ENCODE measurements at places on chromosomes 6 and 20.

DNA sequence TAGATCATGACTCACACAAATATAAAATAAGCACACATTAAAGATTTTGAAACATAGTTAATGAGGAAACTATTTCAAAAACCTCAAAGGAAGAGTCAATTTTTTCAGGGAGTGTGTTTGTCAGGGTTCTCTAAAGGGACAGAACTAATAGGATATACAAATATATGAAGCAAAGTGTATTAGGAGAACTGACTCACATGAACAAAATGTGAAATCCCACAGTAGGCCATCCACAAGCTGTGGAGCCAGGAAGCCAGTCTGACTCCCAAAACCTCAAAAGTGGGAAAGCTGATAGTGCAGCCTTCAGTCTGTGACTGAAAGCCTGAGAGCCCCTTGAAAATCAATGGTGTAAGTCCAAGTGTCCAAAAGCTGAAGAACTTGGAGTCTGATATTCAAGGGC, 898.0 kb upstream of the EYS start:
- no peak for DNase-seq

- no peak for DNase-seq
Observed at GRCh38 chr6:21593927-21594415, 420 bp downstream of the SOX4 start.

DNA sequence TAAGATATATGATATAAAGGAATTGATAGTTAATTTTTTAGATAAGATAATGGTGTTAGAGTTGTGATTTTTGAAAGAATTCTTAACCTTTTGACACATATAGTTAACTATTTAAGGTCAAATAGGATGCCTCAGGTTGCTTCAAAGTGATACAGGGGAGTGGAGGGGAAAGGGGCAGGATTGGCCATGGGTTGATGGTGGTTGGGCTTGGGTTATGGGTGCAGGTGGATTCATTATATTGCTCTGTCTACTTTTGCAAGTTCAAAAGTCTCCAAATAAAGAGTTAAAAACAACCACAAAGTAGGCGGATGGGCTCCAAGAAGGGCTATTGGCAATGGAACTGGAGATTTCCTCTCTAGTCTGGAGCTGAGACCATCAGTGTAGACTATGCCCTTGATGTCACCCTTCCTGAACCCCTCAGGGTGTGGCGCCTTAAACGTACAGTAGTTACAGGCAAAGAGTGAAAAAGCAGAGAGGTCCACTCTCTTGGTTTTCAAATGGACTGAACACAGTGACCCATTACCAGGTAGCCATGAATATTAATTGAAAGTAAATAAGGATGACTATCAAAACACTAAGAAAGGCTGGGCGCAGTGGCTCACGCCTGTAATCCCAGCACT, 81.2 kb downstream of the PTPN1 start:
- no peak for DNase-seq

DNA sequence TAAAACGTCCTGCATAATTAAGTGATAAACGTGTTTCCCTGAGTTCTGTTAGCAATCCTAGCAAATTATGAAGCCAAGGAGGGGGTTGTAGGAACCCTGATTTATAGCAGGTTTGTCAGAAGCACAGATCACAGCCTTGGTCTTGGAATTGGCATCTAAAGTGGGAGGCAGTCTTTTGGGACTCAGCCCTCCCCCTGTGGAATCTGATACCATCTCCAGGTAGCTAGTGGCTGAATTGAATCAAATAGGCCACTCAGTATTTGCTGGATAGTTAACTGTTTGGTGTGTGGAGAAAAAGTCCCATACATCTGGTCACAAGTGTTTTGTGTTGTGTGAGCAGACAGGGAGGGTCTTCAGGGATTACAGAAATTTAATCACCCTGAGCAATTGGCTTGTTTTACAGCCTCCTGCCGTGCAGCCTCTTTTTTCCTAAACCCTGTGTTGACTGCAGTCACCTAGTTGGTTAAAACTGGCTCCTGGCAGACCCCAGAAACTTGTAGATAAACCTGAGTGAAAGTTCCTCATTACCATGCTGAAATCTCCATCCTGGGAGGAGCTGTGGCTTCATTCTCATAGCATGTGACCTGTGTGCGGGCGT, 19.0 kb upstream of the KIFC1 start:
- DNase-seq: no peak

DNA sequence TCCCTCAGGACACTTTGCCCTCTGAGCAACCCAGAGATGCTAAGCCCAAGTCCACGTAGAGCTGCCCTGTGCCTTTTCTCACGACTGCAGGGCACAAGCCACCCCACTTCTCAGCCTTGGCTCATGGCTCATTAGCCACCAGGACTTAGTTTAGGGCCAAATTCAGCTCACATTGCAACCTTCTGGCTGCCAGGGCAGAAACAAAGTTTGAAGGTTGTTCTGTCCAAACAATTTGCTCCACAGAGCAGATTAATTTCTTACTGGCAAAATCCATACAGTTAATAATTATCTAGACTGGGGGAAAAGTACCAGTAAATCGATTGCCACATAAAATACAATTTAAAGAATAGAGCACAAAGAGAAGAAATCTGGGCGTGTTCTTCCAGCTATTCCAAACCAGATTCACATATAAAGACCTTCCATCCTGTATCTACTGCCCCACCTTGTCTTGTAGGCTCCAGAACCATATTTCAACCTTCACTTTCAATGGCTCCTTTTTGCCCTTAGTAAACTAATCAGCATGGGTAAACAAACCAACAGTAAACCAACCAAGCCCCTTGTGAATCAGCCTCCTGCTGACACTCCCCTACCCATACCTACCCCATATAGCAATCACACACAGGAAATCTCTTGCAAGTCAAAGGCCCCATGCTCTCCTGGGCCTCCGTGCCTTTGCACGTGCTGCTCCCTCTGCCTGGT, 101.9 kb downstream of the QRSL1 start:
- no peak for DNase-seq

DNA sequence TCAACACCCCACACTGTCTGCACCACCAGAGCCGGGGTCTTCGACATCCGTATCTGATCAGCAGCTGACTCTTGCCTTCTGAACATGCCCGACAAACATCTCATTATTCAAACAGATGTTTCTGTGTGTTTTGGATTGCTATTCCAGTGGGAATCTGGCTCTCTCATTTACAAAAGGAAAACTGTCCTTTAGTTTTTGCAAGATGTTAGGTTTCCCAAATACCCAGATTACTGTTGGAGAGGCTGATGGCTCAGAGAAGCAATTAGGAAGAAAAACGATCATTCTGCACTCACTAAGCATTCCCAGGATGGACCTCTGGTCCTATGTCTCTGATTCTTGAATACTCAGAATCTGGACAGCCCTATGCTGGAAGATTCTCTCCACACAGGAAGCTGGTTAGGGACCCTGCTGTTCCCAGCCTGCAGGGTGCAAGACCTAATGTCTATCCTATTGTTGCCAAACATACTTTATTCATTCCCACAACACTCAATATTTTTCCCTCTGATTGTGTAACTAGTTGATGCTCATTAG, 532.9 kb downstream of the CDH26 start:
- DNase-seq: no peak

GRCh38 chr6:157181649-157182048, 141.7 kb downstream of the TMEM242 start:
- no peak for DNase-seq

DNA sequence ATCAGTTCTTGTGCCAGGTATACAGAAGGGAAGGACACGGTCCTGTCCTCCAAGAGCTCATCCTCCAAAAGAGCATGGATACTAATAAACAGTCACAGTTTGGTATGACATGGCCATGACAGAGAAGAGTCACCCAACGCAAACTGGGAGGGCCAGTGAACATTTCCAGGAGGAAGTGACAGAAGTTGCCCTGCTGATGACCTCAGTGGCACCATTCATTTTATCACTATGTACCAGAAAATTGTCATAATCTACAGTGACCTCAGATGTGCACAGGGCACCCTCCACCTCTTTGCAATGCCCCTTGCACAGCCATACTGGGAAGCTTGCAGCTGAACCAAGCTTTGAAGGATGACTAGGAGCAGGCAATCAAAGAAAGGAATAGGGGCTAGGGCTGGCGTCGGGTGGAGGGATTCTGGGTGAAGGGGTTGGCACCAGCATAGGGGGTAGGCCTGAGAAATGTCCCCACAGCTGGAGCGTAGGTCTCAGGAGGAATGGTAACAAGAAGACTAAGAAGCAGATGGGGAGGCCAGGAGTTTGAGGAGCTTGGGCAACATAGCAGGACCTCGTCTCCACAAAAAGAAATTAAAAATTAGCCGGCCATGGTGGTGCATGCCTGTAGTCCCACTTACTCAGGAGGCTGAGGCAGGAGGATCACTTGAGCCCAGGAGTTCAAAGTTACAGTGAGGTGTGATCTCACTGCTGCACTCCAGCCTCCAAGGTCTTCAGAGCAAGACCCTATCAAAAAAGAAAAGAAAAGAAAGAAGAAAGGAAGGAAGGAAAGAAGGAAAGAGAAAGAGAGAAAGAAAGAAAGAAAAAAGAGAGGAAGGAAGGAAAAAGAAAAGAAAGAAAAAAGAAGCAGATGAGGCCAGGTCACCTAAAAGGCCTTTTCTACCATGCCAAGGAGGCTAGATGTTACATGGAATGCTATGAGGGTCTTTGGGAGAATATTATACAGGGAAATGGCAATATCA, 65.3 kb upstream of the SNX9 start:
- no peak for DNase-seq

- DNase-seq: no peak
Observed at GRCh38 chr20:3613821-3614440, 49.3 kb downstream of the GFRA4 start.

- no peak for DNase-seq
Observed at GRCh38 chr20:21693322-21693721, 12.1 kb upstream of the PAX1 start.

DNA sequence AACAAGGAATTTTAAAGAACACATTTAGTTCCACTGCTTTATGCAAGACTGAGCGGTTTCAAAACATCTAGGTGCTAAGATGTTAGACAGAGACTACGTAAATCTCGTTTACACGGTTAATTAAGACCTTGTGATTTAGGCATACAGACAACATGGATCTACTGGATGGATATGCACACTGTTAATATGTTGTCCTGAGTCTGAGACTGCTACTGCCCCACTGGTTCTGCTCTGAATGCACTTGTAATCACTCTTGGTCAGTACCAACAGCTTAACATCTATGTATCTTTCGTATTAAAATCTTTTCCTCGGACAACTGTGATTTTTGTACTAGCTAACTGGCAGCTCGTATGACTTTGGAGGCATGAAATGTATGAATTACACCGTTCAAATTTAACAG, 3.1 kb downstream of the MAN1A1 start:
- no peak for DNase-seq

DNA sequence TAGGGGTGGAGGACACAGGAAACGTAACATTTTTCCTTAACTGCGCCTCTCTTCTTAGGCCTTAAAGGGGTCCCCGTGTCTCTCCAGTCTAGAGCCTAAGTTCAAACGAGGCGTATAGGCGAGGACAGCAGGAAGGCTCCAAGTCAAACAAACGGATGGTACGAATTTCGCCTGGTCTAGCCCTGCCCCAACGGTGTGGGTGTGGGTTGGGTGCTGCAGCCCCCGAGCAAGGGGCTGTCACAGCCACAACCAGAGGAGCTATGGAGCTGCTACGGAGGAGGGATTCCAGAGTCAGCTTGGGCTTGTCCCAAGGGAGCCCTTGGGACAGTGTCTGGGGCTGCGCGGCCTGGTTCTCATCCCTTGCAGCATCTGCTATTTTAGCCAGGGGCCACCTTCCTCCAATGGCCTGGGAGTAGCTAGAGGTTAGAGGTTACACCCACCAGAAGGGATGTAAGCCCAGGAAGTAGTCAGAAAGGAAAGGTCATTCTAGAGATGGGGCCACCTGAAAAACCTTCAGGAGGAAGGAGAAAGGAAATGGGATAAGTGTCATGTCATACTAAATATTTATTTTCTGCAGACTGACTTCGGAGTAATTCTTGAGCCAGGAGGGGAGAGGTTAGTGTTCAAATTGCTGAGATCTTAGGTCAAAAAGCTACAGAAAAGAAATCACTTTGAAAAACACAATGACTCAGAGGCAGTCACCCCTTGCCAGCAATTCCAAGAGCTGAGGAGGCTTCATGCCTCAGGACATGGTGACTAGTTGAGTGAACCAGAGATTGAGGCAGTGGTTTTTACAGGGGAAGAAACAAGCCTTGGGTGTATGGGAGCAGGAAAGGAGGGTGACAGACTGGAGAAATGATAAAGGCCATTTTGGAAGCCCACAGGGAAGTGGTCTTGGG, 21.7 kb downstream of the VPS52 start:
- DNase-seq: no peak

DNA sequence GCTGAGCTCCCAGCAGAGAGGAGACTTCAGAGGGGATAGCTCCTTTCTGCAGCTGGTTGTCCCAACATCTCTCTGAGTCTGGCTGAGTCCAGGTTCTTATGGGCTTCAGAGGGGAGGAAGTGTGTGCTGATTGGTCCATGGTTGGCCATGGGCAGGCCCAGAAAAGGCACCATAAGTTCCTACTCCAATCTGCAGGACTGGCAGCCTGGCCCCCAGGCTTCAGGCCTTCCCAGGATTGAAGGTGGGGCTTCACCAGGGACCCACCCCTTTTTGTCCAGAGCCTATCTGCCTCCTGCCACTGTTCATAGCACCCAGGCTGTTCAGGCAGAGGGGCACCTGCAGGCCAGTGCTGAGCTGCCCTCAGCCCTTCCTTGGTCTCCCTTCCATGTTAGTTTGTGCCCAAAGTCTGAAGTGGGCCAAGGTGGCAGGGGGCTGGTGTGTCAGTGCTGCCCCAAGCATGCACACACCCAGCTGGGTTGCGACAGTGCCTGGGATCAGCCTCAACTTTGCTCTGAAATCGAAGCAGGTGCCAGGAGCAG, 21.6 kb upstream of the TOP1 start:
- no peak for DNase-seq

- no peak for DNase-seq
Observed at GRCh38 chr20:25252686-25253421, 5.0 kb downstream of the PYGB start.

GRCh38 chr6:39617026-39617425, 108.2 kb downstream of the KIF6 start:
- no peak for DNase-seq

GRCh38 chr6:151722342-151722741, 85.1 kb upstream of the ESR1 start:
- no peak for DNase-seq

- DNase-seq: no peak
Observed at GRCh38 chr6:107447663-107448216, 11.6 kb downstream of the PDSS2 start.

DNA sequence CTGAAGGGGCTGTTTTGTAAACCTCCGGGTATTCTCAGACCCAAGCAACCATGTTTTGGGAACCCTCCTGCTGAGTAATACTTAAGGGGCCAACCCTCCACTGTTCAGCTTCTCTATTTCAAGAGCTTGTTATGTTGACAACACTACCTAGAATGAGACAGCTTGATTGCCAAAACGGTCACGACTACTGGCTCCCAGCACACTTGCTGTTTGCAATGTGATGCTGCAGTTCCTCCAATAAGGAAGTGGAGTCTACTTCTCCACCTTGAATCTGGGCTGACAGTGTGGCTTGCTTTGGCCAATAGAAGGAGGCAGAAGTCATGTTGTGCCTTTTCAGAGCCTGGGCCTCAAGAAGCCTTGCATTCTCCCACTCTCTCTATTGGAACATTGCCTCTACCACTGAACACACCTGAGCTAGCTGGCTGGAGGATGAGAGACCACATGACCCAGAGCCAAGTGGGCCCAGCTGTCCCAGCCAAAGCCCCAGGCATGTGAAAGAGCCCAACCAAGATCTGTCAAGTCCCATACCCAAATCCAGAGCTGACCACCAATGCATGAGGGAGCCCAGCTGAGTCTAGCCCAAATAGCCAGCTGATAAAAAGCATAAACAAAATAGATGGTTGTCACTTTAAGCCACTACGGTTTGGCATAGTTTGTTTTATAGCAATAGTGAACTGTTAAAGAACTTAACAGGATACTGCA, 108.0 kb downstream of the PRND start:
- DNase-seq: no peak

Data from activated CD8-positive, alpha-beta memory T cell treated with anti-CD3 and anti-CD28 coated beads for 48 hours (primary cell).